Omental fat pad (tissue), 4 donors: ENCODE measurements at places on chromosomes 6 and 20.

GRCh38 chr6:169646906-169647567 is 54.8 kb downstream of the WDR27 start:
- no peak for DNase-seq

DNA sequence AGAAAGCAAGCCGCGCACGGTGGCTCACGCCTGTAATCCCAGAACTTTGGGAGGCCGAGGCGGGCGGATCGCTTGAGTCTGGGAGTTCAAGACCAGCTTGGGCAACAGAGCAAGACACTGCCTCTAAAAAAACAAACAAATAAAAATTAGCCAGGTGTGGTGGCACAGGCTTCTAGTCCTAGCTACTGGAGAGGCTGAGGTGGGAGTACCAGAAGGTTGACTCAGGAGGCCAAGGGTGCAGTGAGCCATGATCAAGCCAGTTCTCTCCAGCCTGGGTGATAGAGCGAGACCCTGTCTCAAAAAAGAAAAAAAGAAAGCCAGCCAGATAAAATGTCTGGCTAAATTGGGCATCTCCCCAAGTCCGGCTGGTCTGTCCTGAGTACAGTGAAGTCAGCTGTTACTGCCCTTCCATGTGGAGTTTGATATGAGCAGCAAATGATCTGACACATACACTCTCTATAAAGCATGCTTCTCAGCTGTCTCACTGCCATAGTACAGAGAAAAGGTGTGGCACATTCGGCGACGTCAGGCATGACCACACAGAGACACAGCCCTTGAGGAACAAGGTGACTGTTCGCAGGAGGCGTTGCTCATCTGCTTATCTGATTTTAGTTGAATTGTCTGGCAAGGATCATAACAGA is 13.0 kb downstream of the CD83 start:
- no peak for DNase-seq

- DNase-seq: no peak
Measured at GRCh38 chr6:144266091-144266649, 19.0 kb upstream of the UTRN start.

- DNase-seq: no peak
Measured at GRCh38 chr6:138405816-138406413, 1.9 kb downstream of the HEBP2 start.

DNA sequence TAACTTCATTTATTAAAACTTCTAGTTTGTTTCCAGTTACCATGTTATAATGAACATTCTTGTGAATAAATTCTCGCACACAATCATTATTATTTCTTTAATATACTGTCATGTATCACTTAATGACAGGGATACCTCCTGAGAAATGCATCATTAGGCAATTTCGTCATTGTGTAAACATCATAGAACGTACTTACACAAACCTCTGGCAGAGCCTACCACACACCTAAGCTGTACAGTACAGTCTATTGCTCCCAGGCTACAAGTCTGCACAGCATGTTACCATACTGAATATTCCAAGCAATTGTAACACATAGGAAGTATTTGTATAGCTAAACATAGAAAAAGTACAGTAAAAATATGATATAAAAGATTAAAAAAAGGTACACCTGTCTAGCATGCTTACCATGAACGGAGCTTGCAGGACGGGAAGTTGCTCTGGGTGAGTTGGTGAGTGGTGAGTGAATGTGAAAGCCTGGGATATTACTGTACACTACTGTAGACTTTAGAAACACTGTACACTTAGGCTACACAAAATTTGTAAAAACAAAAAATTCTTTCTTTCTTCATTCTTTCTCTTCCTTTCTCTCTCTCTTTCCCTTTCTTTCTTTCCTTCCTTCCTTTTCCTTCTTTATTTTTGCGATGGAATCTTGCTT is 268.2 kb upstream of the SOX4 start:
- DNase-seq: no peak

GRCh38 chr6:54632984-54633565 is 213.5 kb upstream of the FAM83B start:
- no peak for DNase-seq

GRCh38 chr20:4067600-4068261 is 52.4 kb upstream of the RNF24 start:
- DNase-seq: no peak

- DNase-seq: no peak
Measured at GRCh38 chr20:57694481-57694880, 15.3 kb downstream of the PMEPA1 start.

DNA sequence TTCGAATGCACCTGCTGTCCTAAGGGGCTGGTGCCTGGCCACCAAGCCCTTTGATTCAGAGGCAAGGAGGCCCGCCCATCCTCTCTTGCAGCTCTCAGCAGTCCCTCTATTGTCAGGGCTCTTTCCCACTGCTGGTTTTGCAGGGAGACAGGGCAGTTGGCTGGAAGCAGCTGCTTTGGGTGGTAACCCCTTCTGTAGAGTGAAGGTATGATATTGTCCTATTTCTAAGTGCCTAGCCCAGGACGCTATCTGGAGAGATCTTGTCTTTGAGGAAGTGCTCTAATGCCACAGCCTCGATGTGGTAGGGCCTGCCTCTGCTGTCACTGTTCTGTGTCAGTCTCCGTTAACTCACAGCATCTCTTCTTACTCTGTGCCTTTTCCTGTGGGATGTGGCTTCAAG is 5.6 kb downstream of the PLCG1 start:
- no peak for DNase-seq

GRCh38 chr6:131061751-131062119 is 1.3 kb downstream of the EPB41L2 start:
- DNase-seq: no peak

- no peak for DNase-seq
Measured at GRCh38 chr6:141251286-141251685, 881.4 kb upstream of the GJE1 start.

GRCh38 chr6:24064106-24064505 is 61.9 kb upstream of the NRSN1 start:
- DNase-seq: no peak

- no peak for DNase-seq
Measured at GRCh38 chr6:56909115-56909907, 45.6 kb upstream of the BEND6 start.

DNA sequence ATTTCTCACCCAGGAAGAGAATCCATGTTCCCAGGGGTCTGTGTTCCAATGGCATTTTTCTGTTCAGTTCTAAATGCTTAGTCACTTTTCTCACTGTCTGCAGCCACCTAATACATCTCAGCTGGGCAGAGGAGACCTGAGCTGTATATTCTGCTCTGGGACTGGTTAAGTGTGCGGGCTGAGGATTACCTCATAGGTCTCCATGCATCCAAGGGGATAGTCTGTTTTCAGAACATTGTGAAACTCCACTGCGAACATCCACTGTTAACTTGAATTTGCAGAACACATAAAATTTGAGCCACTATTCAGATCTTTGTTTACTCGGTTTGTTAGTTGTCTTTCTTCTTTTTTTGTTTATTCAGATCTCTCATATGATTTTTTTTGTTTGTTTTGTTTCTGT is 947.1 kb downstream of the TFAP2A start:
- DNase-seq: no peak

DNA sequence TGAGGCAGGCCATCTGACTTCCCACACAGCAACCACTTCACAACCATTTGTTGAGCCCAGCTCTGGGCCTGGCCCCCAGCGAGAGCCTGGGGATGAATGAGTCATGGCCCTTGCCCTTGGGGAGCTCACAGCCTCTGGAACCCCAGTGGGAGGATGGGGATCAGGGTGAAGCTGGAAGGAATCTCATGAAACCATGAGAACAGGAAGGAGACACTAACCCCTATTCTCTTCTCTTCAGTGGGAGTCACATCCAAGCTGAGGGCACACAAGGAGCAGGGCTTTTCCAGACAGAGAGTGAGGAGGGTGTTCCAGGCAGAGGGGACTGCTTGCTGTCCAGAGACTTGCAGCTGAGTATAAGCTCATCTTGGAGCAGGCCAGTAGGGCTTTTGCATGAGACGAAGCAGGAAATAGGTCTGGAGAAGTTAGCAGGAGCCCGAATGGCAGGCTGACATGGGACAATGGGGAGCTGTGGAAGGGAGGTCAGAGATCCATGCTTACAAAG is 7.5 kb downstream of the FOXS1 start:
- DNase-seq: no peak

GRCh38 chr20:44409132-44409600 is 53.7 kb downstream of the HNF4A start:
- DNase-seq: no peak

DNA sequence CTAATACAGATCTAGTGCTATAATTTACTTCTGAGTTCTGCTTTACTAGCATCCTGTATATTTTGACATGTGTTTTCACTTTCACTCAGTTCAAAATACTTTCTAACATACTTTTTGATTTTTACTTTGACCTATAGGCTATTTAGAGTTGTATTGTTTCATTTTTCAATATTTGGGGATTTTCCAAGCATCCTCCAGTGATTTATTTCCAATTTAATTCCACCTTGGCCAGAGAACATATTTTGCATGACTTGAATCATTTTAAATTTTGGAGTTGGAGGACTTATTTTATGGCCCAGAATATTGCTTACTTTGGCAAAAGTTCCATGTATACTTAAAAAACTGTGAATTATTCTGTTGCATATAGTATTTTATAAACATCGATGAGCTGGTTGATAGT is 1215.6 kb upstream of the MAP3K7 start:
- no peak for DNase-seq

- DNase-seq: no peak
Measured at GRCh38 chr6:34416877-34417371, 8.9 kb downstream of the RPS10 start.

DNA sequence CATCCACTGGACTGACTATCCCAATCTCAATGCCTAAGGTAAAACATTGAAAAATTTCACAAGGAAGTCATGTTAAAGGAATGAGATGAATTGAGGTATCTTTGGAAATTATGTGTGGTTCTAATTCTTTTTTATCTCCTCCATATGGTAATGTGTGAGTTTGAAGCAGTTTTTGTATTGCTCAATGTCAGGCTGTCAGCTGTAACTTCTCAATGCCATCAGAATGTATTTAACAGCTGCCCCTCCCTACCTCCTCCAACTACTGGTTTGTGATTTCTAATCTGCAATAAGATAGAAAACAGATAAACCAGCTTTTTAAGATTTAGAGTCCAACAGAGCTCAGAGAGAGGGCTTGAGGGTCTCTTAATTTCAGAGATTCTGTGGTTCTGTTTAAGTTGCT is 1005.8 kb upstream of the ADGRB3 start:
- no peak for DNase-seq

- no peak for DNase-seq
Measured at GRCh38 chr6:134247231-134247833, 70.6 kb downstream of the SGK1 start.

DNA sequence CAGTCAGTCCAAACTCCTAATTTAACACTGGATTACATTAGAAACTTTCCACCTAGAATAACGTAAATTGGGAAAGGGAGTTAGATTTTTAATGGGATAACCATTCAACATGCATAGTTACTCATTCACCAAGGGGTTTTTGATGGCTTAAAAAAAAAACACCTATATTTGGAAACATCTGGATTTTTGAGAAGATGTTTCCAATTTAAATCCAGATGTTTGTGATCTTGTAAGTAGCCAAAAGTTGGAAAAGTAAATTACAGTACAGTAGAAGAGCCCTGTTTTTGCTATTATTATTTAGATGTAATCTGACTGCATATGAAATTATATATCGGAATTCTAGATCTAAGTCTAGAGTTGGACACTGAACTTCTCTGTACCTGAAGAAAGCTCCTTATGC is 478.2 kb downstream of the CD83 start:
- DNase-seq: no peak

- DNase-seq: no peak
Measured at GRCh38 chr6:51996296-51996947, 91.0 kb downstream of the PKHD1 start.
